Glutamatergic neuron (in vitro differentiated cells): ENCODE measurements at places on chromosomes 2 and 18. TPM values are rescaled to one million over a fixed set of nuclear protein-coding genes. Genes with fewer than 3 reads are reported as not detected.

DNA sequence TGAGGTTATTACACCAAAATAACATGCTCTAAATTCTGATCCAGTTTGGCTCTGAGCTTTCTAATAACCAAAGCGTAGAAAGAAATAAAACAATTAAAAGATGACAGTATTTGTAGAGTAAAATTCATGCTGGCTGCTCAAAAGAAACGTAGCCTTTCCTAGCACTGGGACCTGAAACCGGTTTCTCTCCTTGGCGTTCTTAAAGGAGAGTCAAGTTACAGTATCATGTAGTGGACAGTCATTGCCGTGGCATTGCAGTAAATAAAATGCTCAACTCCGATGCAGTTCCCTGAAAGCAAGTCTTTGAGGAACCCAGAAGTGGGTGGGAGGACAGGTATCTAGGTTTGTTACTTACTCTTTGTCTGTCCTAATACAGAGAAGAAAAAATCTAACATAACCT is 52.7 kb upstream of the ITM2C start:
- DNase-seq: no peak
- H3K4me3 ChIP-seq: no peak overlapping the region
- peaks cover 4% of the 10 kb centered on the region for H3K36me3 ChIP-seq
- H3K4me1 ChIP-seq: no peaks in the 10 kb centered on the region
- no peak overlapping the region for H3K27ac ChIP-seq

DNA sequence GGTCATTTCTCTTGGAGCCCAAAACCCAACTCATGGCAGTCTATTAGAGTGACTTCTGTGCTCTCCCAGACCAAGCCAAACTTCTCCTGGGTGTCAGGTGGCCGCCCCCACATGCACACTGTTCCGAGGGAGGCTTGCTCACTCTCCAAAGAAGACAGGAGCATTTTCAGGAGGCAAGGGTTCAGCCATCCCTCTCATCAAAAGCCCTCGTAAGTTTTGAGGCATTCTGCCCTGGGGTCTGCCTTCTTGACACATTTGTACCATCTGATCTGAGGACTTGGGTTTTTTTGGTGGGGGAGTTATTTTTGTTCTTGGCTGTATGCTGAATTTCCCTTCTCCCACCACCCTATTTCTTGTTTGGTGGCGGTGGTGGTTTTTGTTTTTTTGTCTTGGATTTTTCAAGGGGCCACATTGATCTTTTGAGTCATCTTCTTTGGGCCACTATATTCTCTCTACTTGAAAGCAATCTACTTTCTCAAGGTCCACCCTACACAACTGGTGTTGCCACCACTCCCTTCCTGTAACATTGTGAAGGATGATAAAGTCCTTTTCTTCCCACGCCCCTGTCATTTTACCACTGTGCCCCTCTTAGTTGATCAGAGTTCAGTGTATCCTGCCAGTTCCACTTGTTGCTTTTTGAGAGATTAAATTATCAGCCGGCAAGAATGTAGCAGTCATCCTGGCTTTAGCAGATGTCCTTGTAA is 255.8 kb downstream of the CYP26B1 start:
- H3K4me3 ChIP-seq: no peak overlapping the region
- H3K36me3 ChIP-seq: no peaks in the 10 kb centered on the region
- DNase-seq: no peak
- peaks cover 4% of the 10 kb centered on the region for H3K27me3 ChIP-seq
- H3K27ac ChIP-seq: no peak overlapping the region

The RNF125 gene
- total RNA-seq: 1.5 TPM

DNA sequence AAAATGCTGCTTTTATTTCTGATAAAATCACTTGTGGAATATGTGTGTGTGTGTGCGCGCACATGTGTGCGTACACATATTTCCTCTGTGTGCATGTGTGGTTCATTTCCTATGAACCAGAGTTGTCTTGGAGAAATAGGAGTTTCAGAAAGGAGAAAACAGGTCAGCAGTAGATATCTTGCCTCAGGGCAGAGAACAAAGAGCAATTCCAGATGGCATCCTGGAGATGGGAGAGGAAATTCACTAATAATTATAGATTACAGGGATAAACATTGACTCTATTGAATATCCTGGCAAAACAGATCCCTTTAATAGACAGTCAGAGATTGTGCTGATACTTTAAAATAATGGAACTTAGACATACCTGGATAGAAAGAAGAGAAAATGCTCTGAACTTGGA is 298.0 kb downstream of the TRIB2 start:
- DNase-seq: no peak
- H3K27me3 ChIP-seq: no peaks in the 10 kb centered on the region
- peak overlapping the region; percentile 40 for H3K27ac ChIP-seq
- H3K36me3 ChIP-seq: no peaks in the 10 kb centered on the region

DNA sequence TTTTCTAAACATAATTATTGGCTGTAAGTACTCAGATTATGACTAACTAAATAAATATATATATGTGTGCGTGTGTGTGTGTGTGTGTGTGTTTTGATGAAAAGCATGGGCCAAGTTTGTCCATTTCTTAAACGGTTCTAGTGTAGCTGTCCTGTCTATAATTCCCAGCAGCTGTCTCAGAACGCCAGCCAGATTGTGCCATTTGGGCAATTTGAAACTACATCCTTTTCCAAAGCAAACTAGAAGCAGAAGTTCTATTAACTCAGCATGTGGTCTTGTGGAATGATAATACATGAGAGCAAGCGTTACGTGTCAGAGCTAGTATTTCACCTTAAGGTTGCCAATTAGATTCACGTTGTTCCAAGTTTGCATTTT is 1.7 kb downstream of the ARHGAP28 start:
- peak overlapping the region; percentile 84 for H3K4me3 ChIP-seq
- DNase-seq: no peak
- H3K27me3 ChIP-seq: peaks cover 13% of the 10 kb centered on the region
- H3K36me3 ChIP-seq: no peaks in the 10 kb centered on the region

The ABCB11 gene
- total RNA-seq: not detected

GRCh38 chr2:24863641-24864040 is 56.4 kb downstream of the ADCY3 start:
- no peaks in the 10 kb centered on the region for H3K36me3 ChIP-seq
- H3K4me1 ChIP-seq: peaks cover 9% of the 10 kb centered on the region
- peaks cover 2% of the 10 kb centered on the region for H3K27me3 ChIP-seq
- DNase-seq: no peak
- no peak overlapping the region for H3K4me3 ChIP-seq
- H3K27ac ChIP-seq: no peak overlapping the region

- no peak overlapping the region for H3K4me3 ChIP-seq
- H3K36me3 ChIP-seq: peaks cover 19% of the 10 kb centered on the region
- no peak for DNase-seq
Observed at GRCh38 chr2:88709181-88709631, 17.7 kb downstream of the RPIA start.

- no peaks in the 10 kb centered on the region for H3K27me3 ChIP-seq
- H3K36me3 ChIP-seq: no peaks in the 10 kb centered on the region
- no peak overlapping the region for H3K4me3 ChIP-seq
- no peak for DNase-seq
Observed at GRCh38 chr2:214215107-214215506, 195.7 kb upstream of the VWC2L start.
